Activated T-cell treated with anti-CD3 and anti-CD28 coated beads for 48 hours (primary cell): ENCODE measurements at places on chromosomes 6 and 20.

DNA sequence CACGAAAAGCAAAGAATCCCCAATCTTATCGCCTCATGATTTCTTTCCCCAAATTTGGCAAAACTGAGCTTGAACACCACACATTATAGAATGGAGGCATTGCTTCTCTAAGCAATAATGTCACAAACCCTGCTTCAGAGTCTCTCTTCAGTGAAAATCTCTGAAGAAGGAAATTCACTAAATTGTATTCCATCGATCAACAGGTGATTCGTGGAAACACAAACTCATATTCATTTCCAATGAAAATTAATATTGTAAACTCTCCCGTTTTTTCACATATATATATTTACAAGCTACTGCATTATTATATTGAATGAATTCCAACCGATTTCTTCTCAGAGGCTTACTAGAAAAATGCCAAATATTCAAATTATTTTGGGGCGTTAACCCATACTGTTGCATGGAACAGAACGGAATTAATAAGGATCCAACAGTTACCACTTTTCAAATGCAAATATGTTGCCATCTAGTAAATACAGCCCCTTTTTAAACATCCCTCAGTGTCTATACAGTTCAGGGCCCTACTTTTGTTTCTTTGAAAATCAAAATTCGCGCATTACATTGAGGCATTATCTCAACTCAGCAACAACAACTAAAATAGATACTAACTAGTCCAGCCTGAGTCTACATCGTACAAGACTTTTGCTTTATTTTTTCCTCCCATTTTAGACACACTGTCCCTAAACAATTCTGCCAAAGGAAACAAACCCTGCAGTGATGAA lies 1.3 kb downstream of the KIF13A start:
- DNase-seq = no peak

- no peak for DNase-seq
These were observed 1.2 kb upstream of the ACSS1 start for GRCh38 chr20:25058847-25059810.

GRCh38 chr6:85637579-85637978 lies 5.1 kb downstream of the SYNCRIP start:
- DNase-seq = no peak

GRCh38 chr6:112603726-112604125 lies 256.6 kb downstream of the RFPL4B start:
- no peak for DNase-seq

DNA sequence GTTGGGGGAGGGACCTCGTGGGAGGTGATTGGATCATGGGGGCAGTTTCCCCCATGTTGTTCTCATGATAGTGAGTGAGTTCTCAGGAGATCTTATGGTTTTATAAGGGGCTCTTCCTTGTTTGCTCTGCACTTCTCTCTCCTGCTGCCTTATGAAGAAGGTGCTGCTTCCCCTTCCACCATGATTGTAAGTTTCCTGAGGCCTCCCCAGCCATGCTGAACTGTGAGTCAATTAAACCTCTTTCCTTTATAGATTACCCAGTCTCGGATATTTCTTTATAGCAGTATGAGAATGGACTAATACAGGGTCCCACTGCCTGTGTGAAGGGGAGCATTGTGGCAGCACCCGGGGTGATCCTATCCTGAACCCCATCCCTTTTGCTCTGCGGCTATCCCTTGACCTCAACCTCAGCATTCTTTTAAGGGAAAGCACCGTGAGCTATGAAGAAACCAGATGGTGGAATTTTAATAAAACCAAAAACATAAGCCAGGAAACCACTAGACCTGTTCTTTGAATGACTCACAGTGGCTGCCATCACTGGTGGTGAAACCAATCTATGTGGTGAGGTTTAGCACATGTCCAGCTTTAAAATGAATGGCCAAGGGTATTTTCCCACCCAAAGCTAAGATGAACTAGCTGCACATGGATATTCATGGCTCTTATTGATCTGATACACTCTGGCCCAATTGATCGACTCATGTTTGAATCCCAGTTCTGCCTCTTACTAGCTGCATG lies 62.2 kb downstream of the ZDHHC14 start:
- no peak for DNase-seq

DNA sequence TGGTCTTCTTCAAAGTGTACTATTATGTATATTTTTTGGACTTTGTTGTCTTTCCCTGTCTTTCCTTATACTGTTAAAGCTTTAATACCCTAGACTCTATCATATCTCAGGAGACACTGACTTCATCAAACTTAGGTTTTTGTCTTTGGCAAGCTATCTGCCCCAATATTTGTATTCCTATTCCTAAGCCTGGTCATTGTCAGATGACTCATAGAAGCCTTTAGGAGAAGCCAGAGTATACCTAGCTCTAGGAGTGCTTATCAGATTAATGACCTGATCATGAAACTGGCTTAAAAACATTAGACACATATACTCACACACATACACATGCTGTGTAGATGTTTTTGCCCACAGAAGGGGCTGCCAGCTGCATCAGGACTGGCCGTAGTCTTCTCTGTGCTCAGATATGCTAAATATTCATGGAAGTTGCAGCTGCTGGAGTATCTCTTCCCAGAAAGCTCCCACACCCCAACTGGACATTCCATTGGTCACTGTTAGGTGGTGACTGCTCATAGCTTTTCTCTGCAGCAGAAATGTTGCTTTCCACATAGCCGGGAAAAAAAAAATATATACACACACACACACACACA lies 102.0 kb downstream of the ANKS1A start:
- no peak for DNase-seq

DNA sequence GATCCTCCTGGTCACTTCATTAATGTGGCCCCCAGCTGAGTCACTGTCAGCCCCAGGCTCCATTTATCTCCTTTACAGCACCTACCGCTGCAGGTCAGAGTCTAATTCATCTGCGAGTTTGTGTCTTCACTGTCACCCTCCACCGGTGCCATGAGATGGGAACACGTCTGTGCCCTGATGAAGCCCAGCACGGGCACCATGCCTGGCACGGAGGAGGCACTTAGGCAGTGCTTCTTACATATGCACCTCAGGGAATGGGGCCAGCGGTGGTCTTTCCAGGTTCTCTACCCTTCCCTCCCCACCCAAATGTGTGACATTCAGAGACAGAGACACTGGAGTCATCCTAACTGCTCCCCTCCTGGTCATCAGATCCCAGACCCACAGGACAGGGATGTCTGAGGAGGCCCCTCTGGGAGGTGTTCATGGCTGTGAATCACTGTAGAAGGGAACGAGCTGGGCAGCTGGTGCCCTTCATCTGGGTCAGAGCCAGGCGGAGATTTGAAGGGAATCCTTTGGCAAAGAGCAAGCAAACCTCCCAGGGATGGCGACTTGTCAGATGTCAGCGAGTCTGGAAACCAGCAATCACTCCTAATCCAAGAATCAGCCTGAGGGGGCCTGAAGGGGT lies 364.6 kb downstream of the PREX1 start:
- DNase-seq = no peak

DNA sequence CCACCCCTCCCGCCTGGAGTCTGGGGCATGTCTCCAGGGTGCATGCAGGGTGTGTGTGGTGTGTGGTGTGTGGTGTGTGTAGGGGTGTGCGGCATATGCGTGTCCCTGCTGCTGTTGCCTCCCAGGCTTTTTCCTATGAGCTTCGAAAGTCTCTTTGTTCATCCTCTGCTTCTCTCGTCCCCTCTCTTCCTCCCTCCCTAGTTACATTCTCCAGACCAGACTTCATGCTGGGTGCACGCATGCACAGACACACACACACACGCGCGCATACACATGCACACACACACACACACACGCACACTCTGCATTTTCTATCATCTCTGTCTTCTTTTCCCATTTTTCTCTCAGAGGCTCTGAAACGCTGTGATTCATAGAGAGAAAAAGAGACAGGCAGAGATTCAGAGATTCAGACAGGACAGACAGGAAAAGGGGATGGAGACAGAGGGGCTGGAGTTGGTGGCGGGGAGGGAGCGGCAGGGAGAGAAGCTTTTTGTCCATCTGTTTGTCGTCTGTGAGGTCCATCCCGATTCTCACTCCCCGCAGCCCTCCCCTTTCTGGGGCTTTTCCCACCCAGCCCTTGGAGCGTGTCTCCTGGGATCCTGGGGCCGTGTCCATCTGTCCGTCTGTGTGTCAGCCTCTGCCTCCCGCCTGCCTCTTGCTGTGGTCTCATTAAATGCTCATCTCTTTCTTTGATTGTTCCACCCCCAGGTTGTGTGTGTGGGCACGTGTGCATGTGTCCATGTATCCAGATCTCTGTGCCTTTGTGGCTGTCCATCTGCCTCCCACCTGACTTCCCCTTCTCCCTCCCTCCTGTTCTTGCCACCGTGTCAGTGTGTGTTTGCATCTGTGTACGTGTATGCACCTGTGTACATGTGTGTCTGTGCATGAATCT lies 62.6 kb downstream of the SRC start:
- DNase-seq = no peak

DNA sequence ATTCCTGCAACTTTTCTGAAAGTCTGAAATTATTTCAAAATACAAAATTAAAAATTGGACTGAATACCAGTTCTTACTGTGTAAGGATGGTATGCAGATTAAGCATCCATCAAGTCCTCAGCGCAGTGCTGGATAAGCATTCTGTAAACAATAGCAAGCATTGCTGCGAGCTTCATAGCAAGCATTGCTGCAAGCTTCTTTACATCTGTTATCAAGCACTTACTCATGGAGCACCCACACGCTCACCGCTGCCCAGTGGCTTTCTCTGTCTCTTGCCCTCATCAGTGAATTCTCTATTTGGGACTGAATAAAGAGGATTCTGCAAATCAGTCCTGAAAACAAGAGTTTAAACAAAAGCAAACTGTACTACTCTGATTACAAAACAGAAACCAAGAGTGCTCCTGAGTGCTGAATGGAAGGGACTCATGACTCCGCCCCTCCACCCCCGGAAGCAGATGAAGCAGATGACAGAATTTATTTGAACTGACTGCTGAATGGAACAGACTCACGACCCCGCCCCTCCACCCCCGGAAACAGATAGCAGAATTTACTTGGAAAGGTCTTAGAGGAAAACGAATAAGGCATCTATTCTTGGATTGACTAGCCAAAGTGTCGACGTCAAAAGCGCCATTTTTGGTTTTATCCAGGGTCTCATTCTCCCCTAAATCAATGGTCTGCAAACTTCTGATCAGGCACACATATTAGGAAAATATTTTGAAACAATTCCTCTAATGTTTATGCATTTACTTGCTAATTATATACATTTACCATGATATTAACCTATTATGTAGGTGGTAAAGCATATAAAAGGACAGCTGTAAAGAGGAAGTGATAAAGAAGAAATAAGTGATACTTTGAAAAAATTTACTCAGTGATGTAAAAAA lies 22.1 kb upstream of the EYA2 start:
- DNase-seq = no peak

DNA sequence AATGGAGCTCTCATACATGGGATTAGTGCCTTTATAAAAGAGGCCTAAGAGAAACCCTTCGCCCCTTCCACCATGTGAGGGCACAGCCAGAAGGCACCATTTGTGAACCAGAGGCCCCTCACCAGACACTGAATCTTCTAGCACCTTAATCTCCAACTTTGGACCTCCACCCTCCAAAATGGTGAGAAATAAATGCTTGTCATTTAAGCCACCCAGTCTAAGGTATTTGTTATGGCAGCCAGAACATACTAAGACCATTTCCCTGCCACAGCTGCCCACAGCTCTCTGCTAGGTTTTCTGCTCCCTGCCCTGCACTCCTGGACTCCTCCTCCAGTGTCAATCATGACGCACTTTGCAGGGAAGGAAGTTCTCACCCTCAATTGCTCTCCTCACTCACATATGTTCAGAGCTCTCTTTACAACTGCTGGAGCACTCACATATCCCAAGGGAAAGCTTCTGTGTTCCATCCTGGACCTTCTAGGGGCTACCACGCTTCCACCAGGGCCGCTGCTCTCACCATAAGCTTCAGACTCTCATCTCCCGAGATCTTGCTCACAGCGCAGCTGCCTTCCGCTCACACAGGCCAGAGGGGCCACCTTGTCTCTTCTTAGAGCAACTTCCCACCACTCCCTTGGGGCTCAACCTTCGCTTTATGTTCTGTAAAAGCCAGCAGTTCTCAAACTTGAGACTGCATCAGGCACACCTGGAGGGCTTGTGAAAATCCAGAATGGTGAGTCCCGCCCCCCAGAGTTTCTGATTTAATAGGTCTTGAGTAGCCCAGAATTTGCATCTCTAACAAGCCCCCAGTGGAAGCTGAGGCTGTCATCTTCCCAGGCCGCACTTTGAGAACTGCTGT lies 1.6 kb upstream of the LY86 start:
- no peak for DNase-seq

- no peak for DNase-seq
These were observed 65.6 kb upstream of the RREB1 start for GRCh38 chr6:7042056-7042653.

DNA sequence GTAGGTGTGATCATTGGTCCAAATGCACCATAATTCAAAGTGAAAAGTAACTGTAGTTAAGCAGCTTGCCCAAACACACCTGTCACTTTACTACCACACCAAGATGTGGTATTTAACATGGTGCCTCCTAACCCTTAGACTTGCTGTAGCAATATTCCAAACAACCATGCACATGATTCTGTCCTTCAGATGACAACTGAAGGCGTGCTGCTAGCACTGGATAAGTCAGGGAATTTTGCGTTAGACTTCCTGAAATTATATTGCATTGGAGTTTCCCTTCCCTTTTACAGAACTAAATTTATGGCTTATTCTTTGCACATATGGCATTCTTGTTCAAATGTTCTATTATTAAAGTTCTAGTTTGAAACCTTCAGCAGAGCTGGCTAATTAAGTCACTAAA lies 106.2 kb downstream of the ARHGAP18 start:
- no peak for DNase-seq
